ENCODE measurements at places on chromosomes 3 and 15. TPM values are rescaled to one million over a fixed set of nuclear protein-coding genes. Genes with fewer than 3 reads are reported as not detected.

Gene SLC15A2
- 0.29 TPM for total RNA-seq

Gene TEX55
- total RNA-seq: not detected

Gene GOLGA8O
- total RNA-seq: 0.21 TPM

Gene MAP1A
- 0.81 TPM for total RNA-seq

Gene NEIL1
- 3.2 TPM for total RNA-seq

Gene STARD5
- 2.3 TPM for total RNA-seq

Gene ZNF860
- total RNA-seq: 0.90 TPM

Gene RTP3
- total RNA-seq: not detected

Gene IL1RAP
- 5.0 TPM for total RNA-seq

Gene BLOC1S6
- 16.4 TPM for total RNA-seq

Gene ANXA2
- total RNA-seq: 4,904 TPM
